Activated CD4-positive, alpha-beta T cell treated with anti-CD3 and anti-CD28 coated beads for 24 hours (primary cell): ENCODE measurements at places on chromosomes 4 and X.

DNA sequence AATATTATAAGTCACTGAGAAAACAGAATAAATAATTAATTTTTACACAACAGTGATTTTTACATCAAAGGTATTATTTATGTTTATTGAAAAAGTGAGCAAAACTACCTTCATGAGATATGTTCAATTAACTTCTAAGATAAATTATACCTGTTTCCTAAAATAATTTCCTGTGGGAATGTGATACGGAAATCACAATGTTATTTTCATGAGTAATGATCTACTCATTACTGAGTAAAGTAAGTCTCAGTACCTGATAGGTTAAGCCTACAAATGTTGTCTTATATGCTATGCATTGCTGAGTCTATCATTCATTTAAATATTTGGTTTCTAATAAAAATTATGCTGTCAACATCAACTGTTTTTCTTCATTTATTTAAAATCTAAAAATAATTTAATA is 324.0 kb downstream of the STPG2 start:
- no peak for DNase-seq

DNA sequence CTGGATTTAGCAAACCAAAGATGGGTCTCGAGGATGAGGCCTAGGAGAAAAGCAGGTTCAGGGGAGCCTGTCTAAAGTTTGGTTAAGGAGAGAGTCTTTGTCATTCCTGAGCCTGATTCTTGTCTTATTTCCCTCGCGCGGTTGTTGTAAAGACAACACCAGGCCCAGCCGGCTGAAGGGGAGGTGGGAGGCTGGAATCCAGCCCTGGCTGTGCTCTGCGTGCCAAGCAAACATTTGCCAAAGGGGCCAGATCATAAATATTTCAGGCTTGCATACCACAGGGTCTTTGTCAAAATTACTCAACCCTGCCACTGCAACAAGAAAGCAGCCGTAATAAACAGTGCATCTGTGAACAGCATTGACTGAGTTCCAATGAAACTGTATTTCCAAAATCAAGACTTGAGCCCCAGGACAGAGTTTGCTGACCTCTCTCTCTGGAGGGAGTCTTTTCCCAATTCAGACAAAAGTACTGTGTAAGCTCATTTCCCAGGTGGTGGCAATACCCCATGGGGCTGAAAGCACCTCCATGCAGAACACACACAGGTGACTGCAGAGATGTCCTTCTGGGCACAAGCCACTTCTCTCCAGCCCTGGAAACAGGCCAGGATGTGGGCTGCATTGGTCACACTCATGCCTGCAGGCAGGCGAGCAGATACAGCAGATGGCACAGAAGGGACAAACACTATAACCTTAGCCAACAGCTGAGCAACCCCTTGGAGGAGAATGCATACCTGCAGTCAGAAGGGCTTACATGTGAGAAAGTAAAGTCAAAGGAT is 320.3 kb downstream of the STK32B start:
- DNase-seq: no peak

DNA sequence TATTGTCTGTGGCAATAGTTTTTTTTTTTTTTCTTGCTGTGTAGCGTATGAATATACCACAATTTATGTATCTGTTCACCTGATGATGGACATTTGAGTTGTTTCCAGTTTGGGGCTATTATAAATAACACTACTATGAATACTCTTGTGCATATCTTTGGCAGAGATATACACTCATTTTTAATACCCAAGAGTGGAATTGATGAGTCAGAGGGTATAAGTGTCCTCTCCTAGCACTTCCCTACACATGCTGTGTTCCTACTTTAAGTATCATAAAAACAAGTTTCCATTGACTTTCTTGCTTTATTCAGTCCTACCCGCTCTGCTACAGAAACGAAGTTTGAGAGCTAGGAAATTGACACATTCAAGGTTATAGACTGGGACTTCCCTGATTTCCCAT is 39.8 kb downstream of the XIAP start:
- DNase-seq: no peak

- no peak for DNase-seq
These were observed 166.2 kb downstream of the MAGEB17 start for GRCh38 chrX:16333453-16333852.

DNA sequence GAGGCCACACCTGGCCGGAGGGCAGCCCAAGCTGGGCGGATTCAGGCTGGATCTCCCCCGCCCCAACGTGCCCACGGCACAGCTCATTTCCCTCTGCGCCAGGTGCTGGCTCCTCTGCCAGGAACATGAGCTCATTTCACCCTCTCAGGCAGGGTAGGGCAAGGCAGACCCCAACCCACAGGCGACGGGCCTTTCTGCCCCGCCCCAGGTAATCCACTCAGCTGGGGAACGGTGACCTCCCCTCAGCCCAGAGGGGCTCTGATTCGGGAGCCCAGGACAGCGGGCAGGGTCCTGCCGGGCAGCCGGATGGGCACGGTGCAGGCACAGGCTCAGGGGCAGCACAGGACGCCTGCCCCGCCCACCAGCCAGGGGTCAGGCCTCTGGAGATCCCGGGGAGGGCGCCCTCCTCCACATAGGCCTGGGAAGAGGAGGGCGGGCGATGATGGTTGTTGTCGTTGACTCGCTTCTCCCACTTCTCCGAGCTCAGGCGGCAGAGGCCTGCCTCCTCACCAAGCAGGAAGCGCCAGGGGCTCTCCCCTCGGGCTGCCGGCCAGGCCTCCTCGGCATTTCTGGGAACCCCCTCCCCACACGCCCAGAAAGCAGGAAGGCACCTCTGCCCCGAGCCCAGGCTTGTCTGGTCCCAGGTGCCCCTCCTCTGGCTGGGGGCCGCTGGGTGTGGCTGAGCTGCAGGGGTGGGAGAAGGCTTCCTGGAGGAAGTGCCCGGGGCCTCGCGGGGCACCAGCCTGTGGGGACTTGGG is 31.1 kb downstream of the TACC3 start:
- DNase-seq: no peak

- DNase-seq: no peak
These were observed 63.4 kb downstream of the CHRDL1 start for GRCh38 chrX:110732266-110732665.

DNA sequence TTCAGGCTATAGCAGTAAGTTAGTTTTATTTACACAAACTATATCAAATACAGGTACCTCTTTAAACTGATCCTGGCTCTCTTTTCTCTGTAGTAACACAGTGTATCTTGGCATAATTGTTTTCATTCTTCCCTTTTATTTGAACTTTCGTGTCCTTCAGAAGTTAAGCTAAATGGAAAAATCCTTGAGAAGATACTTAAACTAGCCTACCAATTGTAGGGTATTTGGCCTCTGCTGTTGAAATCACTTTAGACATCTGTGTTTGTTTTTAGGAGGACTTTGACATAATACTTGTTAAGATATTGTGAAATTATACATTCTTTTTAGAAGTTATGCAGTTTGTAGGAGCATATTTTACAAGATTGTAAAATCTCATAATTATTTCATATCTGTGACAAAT is 90.3 kb upstream of the GK2 start:
- DNase-seq: no peak

DNA sequence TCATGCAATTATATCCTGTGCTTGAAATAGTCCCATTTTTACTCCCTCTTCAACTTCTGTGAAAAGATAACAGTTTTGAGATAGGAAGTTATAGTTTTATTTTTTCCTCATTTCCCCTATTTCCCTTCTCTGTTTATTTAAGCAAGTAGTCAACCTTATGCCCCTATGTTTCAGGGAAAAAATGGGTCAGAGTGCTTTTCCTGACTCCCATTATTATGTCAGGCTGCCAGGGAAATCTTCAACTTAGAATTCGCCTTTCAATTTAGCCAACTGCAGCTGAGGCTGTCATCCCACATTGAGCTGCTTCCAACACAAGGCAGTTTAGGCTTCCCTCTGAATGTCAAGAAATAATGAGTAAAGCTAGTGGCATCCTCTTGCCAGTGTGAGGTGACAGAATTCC is 42.3 kb downstream of the NXT2 start:
- no peak for DNase-seq

GRCh38 chr4:189600718-189601435 is 339.8 kb upstream of the FRG1 start:
- DNase-seq: no peak

DNA sequence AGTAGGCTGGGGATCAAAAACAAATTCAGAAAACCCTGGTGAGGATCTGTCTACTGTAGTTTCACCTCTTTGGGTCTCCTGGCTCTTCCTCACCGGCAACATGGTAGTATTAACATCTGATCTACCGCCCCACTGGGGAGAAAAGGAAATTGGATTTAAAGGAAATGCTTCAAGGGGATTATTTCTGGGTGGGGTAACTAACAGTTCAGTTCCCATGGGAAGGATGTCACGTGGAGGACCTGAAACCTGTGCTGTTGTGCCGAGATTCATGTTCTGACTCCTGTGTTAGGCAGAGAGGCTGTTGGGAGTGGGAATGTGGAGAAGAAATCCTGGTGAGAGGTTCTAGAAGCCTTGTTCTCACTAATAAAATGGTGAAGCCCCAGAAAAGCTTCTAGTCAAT is 254.4 kb downstream of the BCOR start:
- no peak for DNase-seq

DNA sequence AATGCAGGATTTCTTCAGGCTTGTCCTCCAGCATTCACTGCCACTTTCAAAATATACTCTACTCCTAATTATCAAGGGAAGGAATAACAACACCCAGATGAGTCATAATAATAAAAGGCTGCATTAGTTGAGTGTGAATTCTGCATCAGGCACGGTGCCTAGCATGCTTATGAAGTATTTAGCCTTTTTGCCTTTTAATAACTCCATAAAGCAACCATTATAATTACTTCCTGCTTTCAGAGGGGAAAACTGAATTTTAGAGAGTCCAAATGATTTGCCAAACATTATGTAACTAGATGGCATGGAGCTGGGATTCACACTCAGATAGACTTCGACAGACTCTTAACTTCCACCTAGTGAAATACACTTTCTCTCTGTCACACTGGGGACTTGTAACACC is 2365.5 kb downstream of the PCDH7 start:
- DNase-seq: no peak

GRCh38 chrX:135477576-135477975 is 42.9 kb upstream of the INTS6L start:
- DNase-seq: no peak

- no peak for DNase-seq
These were observed 93.2 kb downstream of the WFS1 start for GRCh38 chr4:6362896-6363295.

DNA sequence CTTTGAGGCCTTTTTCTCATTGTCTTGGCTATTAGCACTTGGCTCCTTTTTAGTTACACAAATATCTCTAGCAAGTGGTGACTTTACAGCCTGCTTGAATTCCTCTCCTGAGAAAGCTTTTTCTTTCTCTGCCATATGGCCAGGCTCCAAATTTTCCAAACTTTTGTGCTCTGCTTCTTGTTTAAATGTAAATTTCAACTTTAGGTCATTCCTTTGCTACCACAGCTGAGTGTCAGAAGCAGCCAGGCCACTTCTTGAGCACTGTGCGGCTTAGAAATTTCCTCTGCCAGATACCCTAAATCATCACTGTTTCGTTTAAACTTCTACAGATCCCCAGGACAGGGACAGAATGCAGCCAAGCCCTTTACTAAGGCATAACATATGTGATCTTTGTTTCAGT is 222.4 kb downstream of the FBXO8 start:
- DNase-seq: no peak

DNA sequence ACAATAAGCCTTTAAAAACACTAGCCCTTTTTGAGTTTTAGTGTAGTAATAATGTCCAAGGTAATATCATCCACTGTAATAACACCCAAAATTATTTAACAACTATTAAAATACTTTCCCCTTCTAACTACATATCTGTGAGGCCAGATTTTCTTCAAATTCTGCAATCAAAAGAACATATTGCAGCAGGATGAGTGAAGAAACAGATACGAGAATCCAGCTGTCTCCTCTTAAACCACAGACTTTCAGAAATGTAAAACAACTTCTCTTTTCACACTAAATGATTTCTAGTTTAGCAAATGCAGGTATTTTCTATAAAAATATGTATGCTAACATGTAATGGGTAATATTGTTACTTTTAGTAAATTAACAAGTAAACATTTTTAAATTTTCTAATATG is 148.9 kb downstream of the PRDM5 start:
- DNase-seq: no peak
